NCI-H82 (cell line): ENCODE measurements at places on chromosomes 1 and 21.

DNA sequence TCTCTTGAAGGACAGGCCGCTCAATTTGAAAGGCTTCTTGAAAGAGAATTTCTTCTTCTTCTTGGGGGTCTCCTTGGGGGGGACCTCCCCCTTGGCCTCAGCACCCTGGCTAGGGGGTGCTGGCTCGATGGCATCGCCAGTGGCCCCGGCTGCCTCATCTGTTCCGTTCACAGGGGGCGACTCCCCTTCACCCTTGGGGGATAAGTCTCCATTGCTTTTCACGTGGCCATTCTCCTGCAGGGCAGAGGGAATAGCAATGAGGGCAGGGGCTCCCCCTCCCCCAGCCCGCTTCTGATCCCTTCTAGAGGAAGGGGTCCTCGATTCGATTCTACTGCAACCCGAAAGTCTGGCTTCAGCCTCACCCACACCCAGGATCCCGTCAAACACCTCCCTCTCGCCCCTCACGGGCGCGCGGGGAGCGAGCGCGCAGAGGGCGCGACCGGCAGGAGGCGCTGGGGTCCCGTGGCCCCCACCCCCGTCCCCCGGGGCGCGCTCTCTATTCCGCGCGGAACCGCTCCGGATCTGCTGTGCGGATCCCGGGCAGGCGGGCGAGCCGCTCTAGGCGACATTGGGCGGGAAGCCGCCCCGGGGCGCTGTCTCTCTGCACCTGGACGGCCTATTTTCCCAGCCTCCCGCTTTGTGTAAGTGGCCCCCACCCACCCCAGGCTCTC, 1.0 kb downstream of the MARCKSL1 start:
- DNase-seq = peak; percentile 76

- peak; percentile 88 for DNase-seq
Observed at GRCh38 chr1:183630748-183631147, 4.8 kb downstream of the ARPC5 start.

DNA sequence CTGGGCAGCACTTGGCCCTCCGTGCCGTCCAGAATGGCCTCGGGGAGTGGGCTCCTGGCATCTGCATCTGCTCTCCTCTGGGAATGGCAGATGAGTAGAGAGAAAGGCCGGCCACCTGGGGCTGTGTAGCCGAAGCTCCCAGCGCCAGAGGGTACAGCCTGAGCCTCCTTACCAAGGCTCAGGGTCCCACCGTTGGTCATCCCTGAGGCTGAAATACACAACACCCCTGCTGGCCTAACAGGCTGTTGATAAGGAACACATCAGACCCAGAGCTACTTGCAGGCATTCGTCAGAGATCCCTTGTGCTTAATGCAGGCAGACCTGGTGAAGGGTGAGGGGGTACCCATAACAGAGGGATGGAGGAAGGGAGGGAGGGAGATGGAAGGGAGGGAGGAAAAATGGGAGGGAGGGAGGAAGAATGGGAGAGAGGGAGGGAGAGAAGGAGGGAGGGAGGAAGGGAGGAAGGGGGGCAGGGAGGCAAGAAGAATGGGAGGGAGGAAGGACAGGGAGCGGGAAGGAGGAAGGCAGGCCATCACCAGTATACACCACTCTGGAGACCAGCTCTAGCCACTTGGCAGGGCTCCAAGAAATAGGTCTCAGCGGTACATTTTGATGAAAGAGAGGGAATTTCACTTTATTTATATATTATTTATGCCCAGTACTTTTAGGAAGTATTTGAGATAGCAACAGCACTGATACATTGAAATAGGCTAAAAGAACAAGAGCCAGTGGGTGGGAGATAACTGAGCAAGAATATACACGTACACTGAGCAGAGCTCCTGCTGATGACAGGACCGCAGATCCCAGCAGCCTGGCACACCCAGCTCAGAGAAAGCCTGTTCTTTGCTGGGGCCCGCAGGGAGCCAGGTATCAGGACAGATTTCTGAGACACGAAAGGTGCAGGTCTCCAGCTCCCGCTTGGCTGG, 315.0 kb upstream of the VAMP3 start:
- peak; percentile 38 for DNase-seq

- DNase-seq = no peak
Observed at GRCh38 chr1:107262467-107263286, 121.8 kb downstream of the NTNG1 start.

DNA sequence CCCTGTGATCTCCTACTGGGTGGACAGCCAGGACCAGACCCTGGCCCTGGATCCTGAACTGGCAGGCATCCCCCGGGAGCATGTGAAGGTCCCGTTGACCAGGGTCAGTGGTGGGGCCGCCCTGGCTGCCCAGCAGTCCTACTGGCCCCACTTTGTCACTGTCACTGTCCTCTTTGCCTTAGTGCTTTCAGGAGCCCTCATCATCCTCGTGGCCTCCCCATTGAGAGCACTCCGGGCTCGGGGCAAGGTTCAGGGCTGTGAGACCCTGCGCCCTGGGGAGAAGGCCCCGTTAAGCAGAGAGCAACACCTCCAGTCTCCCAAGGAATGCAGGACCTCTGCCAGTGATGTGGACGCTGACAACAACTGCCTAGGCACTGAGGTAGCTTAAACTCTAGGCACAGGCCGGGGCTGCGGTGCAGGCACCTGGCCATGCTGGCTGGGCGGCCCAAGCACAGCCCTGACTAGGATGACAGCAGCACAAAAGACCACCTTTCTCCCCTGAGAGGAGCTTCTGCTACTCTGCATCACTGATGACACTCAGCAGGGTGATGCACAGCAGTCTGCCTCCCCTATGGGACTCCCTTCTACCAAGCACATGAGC, 17.2 kb upstream of the SLC25A44 start:
- DNase-seq = no peak

DNA sequence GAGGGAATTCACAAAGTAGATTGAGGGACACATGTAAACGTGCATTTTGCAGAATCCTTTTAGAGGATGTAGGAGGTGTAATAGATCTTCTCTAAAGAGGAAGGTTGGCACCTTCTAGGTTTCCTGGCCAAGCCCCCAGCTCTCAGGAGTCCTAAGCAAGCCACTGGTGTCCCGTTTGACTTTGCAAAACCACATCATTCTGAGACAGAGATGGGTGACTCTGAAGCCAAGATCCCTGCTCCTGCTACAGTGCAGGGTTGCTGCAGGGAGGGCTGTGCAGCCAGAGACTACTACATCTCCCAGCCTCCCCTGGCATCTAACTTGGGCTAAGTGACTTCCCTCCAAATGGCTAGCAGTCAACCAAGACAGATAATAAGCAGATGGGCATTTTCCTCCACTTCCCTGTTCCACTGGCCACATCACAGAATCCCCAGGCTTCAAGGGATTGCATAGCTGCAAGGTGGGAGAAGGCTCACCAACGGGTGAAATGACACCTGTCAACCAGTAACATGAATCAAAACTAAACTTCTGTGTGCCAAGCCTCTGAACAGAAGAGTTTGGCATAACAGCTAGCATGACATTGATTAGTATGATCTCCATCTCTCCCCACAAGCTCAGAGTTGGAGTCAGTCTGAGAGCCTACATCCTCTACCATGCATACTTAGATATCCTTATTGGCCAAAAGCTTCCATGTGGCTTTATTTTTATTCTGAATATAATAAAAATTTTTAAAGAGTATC, 129.6 kb upstream of the COA6 start:
- no peak for DNase-seq

DNA sequence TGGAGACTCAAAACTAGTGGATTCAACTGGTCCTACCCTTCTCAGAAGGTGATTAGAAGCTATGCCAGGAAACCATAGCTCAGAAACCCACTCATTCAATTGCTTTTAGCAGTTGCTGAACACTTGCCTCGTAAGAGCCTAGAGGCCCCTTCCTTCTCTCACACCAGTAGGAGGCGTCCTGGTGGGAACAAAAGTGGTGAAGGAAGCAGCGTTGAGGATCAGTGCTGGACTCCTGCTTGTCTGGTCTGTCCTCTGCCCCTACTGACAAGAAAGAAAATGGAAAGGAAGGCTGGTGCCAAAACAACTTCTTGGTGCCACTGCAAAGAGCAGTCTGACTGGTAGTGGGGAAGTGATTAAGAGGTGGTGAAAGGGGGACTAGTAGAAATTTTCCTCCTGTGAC, 269.7 kb downstream of the LMO4 start:
- DNase-seq = peak; percentile 43

DNA sequence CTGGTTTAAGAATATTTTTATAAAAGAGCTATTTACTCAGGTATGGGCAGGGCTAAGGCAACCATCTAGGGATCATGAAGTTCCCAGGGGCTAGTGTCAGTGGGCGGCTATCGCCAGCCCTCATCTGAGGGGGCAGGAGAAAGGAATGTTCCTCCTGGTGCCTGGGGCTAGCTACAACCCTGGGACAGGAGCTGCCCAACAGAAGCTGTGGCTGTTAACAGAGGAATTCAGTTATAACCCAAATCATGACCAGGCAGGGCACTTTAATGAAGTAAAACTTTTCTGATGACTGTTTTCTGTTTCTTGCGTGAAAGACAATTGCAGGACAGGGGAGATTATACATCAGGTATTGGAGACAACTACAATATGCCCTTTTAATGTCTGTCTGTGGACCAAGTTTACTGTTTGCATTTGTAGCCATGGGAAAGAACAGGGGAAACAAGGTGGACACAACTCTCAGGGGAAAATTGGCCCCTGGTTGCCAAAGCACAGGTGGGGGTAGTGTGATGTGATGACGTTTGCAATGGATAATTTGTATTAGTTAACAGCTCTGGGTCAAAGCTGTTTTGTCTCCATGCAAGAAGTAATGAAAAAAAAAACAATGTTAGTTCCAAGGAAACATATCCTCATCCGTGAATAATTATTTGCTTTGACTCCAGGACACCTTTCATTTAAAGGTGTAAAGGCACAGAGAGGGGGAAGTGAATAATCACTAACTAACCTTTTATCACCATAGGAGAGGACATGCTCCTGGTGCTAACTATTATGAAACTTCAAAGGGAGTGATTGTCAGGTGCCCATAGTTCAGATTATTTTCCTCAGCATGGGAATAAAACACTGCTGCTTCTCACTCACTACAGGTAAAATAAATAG, 105.2 kb downstream of the TSEN15 start:
- no peak for DNase-seq

GRCh38 chr1:235295902-235296350, 32.1 kb downstream of the ARID4B start:
- DNase-seq = no peak
